Upper lobe of right lung (tissue), 1 donor: ENCODE measurements at places on chromosomes 5 and 9.

- no peaks in the 10 kb centered on the region for H3K4me1 ChIP-seq
- H3K27ac ChIP-seq, result no peak overlapping the region
- no peak for DNase-seq
- no peaks in the 10 kb centered on the region for H3K36me3 ChIP-seq
These were observed 159.8 kb upstream of the ACOT12 start for GRCh38 chr5:81553567-81554212.

DNA sequence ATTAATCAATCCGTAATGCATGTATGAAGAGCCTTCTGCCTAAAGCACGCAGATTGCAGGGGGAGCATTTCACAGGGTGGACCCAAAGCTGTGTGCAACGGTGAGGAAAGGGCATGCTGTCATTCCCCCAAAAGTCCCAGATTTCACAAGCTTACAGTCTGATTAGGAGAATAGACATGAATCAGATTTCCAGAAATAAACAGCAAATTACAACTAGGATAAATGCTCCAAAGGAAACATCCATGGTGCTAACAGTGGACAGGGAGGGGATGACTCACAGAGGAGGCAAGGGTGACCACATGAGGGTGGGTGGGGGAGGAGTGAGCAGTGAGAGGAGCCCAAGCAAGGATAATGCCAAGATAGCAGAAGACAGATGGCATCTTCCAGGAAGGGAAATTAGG is 258.4 kb upstream of the TAS2R1 start:
- H3K4me1 ChIP-seq, result no peaks in the 10 kb centered on the region
- no peaks in the 10 kb centered on the region for H3K27me3 ChIP-seq
- H3K36me3 ChIP-seq, result no peaks in the 10 kb centered on the region
- H3K27ac ChIP-seq, result no peak overlapping the region

- DNase-seq, result no peak
- H3K4me3 ChIP-seq, result no peak overlapping the region
- peaks cover 13% of the 10 kb centered on the region for H3K27me3 ChIP-seq
- no peak overlapping the region for H3K27ac ChIP-seq
These were observed 42.8 kb upstream of the PITX1 start for GRCh38 chr5:135076801-135077200.

DNA sequence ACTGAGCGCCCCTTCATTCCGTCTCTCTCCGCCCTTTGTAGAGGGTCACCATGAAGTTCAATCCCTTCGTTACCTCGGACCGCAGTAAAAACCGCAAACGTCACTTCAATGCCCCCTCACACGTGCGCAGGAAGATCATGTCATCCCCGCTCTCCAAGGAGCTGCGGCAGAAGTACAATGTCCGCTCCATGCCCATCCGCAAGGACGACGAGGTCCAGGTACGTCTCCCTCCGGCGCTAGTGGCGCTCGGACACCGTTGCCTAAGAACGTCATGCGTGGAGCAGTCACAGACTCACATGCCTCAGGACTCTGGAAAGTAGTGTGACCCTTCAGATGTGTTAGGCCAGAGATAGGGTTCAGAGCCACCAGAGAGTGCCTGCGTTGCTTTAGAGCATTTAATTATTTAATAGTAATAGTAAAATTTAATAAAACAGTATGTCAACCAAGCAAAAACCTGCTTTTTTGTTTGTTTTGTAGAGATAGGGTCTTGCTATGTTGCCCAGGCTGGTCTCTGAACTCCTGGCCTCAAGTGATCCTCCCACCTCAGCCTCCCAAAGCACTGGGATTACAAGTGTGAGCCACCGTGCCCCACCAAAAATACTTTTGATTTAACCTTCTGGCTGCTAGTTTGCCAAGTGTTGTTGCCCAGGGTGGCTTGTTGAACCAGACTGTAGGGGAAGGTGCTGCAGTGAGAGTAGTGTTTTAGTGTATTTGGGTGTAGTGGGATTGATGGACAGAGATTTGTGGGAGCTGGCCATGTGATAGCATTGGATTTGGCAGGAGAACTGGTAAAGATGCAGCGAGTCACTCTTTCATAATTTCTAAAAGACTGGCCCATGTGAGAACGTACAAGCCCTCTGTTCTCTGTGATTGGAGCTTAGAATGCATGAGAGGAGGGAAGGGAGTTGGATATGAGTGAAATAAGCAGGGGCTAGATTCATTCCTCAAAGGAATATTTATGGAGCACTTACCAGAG is 888 bp downstream of the RPL26L1 start:
- H3K27ac ChIP-seq, result peak overlapping the region; percentile 88
- H3K36me3 ChIP-seq, result peaks cover 4% of the 10 kb centered on the region
- peak overlapping the region; percentile 97 for H3K4me3 ChIP-seq

GRCh38 chr9:18907927-18908625 is 124.9 kb downstream of the SAXO1 start:
- no peak overlapping the region for H3K27ac ChIP-seq
- H3K4me3 ChIP-seq, result no peak overlapping the region
- DNase-seq, result no peak
- no peaks in the 10 kb centered on the region for H3K27me3 ChIP-seq

GRCh38 chr5:135216471-135217343 is 182.3 kb downstream of the MACROH2A1 start:
- no peaks in the 10 kb centered on the region for H3K36me3 ChIP-seq
- H3K4me1 ChIP-seq, result no peaks in the 10 kb centered on the region
- no peak overlapping the region for H3K27ac ChIP-seq
- peak; percentile 12 for DNase-seq

GRCh38 chr5:76859591-76860247 is 9.9 kb downstream of the S100Z start:
- no peak overlapping the region for H3K27ac ChIP-seq

DNA sequence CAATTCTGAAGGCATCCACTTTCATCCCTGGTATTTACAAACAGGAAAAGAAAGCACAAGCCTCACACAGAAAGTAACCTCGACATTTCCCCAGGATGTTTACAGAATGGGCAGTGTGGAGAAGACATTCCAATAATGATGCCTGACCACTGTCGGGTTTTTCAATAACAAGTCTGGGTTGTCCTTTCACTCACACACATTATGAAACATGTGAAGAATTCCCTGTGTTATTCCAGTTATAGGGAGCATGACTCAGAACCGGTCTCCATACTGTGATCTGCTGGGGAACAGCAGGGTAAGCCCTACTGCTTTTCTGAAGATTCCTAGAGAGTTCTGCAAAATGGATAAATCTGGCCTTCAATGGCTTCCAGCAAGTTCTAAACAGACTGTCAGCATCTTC is 155.3 kb downstream of the ADAMTS12 start:
- peaks cover 13% of the 10 kb centered on the region for H3K4me1 ChIP-seq
- no peak overlapping the region for H3K27ac ChIP-seq
- no peaks in the 10 kb centered on the region for H3K27me3 ChIP-seq
- DNase-seq, result no peak
- no peaks in the 10 kb centered on the region for H3K36me3 ChIP-seq
- H3K4me3 ChIP-seq, result no peak overlapping the region

- H3K4me3 ChIP-seq, result no peak overlapping the region
- H3K36me3 ChIP-seq, result no peaks in the 10 kb centered on the region
- DNase-seq, result no peak
- H3K27ac ChIP-seq, result no peak overlapping the region
- H3K27me3 ChIP-seq, result no peaks in the 10 kb centered on the region
These were observed 40.9 kb downstream of the CPEB4 start for GRCh38 chr5:173928871-173929574.

DNA sequence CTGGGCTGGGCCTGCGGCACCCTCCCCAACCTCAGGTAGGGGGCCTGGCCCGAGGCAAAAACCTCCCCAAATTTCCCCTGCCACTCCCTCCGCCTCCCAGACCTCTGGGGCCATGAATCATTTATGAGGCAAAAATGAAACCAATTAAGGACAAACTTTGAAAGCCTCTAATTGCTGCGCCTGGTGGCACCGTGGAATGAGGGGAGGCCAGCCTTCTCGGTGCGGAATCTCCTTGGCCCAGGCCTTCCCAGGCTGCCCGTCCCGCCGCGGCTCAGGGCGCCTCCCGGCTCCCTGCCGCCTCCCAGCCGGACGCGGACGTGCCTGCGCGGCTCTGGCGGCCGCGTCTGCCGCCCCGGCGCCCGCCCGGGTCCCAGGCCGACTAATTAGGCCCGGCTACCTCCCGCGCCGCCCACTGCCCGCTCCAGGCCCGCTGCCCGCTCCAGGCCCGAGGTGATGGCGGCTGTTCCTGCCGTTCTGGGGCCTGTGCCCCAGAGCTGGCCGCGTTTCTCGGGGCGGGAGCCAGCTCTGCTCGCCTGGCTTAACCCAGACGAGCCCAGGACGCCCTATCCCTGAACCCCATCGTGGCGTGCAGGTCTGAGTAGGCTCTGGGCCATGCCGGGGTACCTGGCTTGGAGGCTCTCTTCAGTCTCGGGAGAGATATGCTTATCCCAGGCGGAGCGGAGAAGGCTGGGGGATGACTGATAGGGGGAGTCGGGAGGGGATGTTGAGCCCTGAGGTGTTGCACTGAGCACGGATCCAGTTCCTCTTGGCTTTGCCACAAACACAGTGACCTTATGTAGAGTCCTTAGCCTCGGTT is 20.1 kb downstream of the CXXC5 start:
- H3K27me3 ChIP-seq, result no peaks in the 10 kb centered on the region
- no peaks in the 10 kb centered on the region for H3K36me3 ChIP-seq
- H3K4me1 ChIP-seq, result peaks cover 72% of the 10 kb centered on the region
- H3K27ac ChIP-seq, result peak overlapping the region; percentile 81
- DNase-seq, result peak; percentile 75

- H3K4me3 ChIP-seq, result no peak overlapping the region
- H3K4me1 ChIP-seq, result no peaks in the 10 kb centered on the region
- no peaks in the 10 kb centered on the region for H3K27me3 ChIP-seq
- DNase-seq, result no peak
These were observed 286.6 kb upstream of the IZUMO3 start for GRCh38 chr9:24832307-24832706.

DNA sequence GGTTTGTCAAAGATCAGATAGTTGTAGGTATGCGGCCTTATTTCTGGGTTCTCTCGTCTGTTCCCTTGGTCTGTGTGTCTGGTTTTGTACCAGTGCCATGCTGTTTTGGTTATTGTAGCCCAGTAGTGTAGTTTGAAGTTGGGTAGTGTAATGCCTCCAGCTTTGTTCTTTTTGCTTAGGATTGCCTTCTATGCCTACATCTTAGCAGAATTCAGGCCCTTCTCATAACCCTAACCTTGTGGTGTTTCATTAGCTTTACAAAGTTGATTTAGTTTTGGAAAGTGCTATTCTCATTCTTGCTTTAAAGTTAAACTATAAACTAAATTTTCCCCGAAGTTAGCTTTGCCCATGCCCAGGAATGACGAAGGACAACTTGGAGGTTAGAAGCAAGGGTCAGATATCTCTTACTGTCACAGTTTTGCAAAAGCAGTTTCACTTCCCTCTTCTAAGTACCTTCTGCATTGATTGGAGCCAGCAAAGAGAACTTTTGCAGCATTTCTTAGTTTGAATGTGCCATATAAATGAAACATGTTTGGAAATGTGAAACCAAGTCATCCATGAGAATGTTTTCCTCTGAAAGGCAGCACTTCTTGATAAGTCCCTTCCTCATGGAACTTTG is 274.3 kb upstream of the DMRT1 start:
- no peaks in the 10 kb centered on the region for H3K36me3 ChIP-seq
- no peaks in the 10 kb centered on the region for H3K4me1 ChIP-seq
- H3K27me3 ChIP-seq, result no peaks in the 10 kb centered on the region
- H3K27ac ChIP-seq, result no peak overlapping the region

DNA sequence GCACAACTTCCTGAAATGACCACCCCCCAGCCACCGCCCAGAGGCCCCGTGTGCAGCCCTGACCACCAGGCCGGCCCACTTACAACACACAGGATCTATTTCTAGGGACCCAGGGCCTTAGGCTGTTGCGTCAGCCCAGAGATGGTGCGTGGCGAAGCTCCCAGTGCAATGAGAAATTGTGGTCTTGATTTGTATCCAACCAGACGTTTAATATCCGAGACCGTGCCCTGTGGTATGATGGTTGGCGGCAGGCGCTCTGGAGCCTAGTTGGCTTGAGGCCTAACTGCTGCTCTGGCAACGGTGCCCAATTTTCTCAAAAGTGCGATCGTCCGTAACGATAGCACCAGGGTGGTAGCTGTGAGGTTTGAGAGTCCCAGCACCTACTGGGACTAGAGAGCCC is 32.6 kb upstream of the SLC6A19 start:
- no peak overlapping the region for H3K27ac ChIP-seq
- no peak overlapping the region for H3K4me3 ChIP-seq
- no peaks in the 10 kb centered on the region for H3K36me3 ChIP-seq
- H3K27me3 ChIP-seq, result no peaks in the 10 kb centered on the region

DNA sequence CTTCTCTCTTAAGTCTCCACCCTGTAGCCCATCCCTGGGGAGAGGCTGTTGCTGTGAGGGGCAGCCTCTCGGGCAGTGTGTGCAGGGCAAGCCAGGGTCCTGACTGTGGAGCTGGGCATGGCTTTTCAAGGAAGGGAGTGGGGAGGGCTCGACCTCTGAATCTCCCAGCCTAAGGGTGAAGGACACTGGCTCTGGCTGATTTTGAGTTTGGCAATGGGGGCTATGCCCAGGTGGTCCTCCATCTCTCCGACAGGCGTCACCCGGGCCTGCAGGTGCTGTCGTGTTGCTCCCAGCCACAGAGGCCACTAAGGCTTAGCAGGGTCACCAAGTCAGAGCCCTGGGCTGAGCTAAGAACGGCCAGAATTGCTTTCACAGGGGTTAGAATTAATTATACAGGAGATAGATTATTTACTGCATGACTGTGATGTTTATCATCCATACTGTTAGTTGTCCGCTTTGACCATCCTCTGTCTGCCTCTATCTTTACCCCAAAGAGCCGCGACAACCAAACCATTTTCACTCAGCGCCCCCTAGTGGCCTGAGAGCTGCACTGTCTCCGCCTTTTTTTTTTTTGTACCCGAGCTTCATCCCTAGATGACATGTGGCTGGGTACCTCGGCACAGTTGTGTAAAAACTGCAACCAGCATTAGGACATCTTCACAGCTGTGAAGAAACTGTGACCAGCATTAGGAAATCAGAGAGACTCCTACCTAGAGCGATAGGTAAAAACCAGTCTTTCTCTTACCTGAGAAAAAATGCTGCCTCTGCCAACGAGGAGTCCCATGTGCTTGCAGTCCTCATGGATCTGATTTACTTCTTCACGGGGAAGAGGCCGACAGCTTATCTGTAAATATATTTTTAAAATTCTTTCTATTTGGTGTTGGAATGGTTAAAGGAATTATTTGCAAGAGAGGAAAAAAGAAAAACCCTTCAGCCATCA is 44.5 kb downstream of the AGXT2 start:
- no peaks in the 10 kb centered on the region for H3K4me1 ChIP-seq
- no peak overlapping the region for H3K27ac ChIP-seq
- no peak overlapping the region for H3K4me3 ChIP-seq
- no peaks in the 10 kb centered on the region for H3K36me3 ChIP-seq
- no peaks in the 10 kb centered on the region for H3K27me3 ChIP-seq

GRCh38 chr5:23024470-23024869 is 171.3 kb upstream of the CDH12 start:
- no peaks in the 10 kb centered on the region for H3K4me1 ChIP-seq
- no peak overlapping the region for H3K4me3 ChIP-seq
- H3K27ac ChIP-seq, result no peak overlapping the region
- no peaks in the 10 kb centered on the region for H3K36me3 ChIP-seq

DNA sequence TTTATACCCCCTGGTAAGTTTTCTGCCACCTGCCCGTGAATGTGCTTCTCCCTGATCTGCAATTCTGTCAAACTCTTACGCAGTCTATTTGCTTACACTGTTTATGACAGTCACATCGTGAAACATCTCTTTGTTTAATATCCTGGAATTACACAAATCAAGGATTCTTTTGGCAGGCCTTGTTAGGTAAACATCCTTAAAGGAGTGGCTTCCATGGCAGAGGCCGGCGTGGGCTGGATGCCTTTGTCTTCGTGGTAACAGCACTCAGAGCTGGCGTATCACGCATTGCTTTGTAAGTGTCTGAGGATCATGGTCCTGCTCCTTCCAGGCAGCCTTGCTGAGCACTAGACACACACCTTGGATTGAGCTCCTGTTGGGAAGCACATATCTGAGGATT is 145.7 kb downstream of the IRX1 start:
- no peaks in the 10 kb centered on the region for H3K4me1 ChIP-seq
- no peak overlapping the region for H3K4me3 ChIP-seq
- no peaks in the 10 kb centered on the region for H3K27me3 ChIP-seq
- no peak for DNase-seq
